ENCODE measurements at places on chromosomes 6 and 20. TPM values are rescaled to one million over a fixed set of nuclear protein-coding genes. Genes with fewer than 3 reads are reported as not detected.
A peak's percentile ranks its signal among the peaks of the same experiment; 100 is the strongest.

The LY6G5C gene
- polyA plus RNA-seq, result 3.6 TPM

The SUMO4 gene
- 0.73 TPM for polyA plus RNA-seq

The HTR1B gene
- polyA plus RNA-seq, result 0.39 TPM

The CTAGE9 gene
- not detected for polyA plus RNA-seq

The MATN4 gene
- polyA plus RNA-seq, result 0.34 TPM

DNA sequence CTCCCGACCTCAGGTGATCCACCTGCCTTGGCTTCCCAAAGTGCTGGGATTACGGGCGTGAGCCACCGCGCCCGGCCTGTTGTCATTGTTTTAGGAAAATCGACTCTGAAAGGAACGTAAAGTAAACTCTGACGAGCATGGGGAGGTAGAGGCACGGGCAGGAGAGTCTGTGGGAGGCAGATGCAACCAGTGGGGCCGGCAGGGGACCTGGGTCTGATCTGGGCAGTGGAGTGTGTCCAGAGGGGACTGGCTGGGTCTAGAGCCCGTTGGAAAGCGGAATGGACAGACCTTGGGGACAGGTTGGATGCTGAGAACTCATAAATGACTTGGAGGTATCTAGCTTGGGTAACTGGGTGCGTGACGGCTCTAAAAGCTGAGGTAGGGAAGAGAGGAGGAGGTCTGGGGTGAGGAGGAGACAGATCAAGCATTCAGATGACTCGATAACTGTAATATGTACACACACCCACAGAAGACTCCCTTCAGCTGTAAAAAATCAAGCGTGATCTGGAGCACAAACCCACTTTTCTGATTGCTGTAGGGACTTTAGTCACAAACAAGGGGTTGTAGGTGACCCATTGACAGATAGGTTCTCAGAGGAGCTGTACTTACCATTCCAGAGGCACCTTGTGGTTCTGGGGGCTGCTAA, 22.4 kb downstream of the MANBAL start:
- no peak for DNase-seq

GRCh38 chr6:44247338-44248302, 719 bp downstream of the HSP90AB1 start:
- DNase-seq, result peak; percentile 70

DNA sequence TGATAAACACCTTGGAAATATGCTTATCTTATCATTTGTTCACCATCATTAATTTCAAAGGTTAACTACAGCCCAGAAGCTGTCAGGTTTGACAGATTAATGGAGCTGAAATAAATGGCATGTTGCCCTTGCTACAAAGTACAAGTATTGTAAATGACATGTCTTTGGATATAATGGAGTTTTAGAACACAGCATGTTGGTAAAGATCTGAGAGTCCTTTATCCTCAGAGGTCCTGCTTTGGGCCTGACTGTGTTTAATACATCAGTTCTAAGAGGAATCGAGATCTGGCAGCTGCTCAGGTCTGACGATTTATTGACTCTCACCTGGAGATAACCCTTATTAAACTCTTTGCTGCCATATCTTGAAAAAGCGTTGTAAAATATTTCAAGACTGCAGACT, 222.7 kb upstream of the OPRM1 start:
- DNase-seq, result peak; percentile 15

- DNase-seq, result no peak
These were observed 79.4 kb upstream of the PROKR2 start for GRCh38 chr20:5395932-5396727.

DNA sequence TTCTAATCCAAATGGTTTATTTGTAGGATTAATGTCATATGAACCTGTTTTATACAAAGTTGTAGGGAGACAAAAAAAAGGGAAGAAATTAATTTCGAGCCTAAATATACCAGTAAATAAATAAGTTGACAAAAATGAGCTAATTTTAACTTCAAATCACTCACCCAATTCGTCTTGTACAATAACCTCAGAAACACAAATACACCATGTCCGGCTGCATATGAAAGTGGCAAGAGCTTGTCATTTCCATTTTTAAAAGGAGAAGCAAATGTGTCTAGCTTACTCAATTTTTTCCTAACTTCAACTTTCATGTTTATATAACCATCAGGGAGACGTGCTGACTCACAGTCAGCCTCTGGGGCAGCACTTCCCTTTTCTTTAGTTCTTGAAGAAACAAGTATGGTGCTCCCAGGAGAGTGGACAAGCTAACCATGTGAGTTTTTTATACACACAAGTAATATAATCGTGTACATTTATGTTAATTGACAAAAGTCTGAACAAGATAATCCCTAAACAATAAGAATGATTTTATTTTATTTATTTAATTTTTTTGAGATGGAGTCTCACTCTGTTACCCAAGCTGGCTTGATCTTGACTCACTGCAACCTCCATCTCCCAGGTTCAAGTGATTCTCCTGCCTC, 55.5 kb upstream of the SGK1 start:
- no peak for DNase-seq

- DNase-seq, result peak; percentile 88
These were observed 81.6 kb downstream of the EPB41L2 start for GRCh38 chr6:130981409-130981808.

GRCh38 chr20:48705240-48706115, 122.3 kb downstream of the PREX1 start:
- DNase-seq, result no peak

DNA sequence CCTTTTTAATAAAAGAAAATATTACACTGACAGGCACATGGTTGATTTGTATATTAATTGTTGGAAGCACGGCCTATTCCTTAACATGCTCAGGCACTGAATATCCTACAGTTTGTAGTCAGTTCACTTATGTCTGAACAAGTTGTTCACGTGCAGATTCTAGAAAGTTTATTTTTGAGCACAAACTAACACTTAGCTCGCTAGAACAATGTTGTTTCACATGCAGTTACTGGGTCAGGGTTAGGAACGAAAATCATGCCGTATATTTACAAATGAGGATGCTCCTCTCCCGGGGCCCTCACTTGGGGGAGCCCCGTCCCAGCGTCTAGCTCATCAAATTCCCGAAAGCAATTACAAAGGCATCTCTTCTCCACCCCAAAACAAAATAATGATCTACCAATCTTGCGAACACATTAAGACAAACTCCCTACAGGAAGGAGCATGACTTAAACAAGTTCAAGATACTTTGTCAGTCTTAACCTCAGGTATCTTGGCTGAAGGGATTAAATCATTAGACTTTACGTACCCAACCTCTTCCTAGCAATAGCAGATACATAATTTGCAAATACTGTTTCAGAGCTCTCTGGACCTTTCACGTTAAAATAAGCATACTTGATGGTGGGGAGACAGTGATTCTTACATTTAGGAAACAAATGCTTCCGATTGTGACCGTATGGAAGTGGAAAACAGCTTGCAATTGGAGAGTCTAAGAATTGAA, 1.5 kb downstream of the MAP7 start:
- DNase-seq, result no peak

DNA sequence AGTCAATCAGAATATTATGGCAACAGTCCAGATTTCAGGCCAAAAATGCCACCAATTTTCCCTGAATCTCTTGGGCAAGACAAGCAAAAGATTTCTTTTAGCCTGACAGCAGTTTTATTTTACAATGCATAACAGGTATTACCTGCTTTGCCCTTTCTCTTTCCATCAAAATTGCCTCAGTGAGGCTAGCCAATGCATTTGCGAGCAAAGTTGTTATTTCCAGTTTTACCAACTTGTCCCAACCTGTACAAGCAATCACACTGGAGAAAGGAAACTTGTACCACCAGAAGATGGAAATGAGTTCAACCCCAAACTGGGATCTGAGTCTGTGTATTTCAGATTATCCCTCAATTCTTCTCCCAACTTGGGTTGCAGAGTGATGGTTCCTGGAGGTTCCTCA, 279.9 kb upstream of the CDYL start:
- DNase-seq, result no peak

GRCh38 chr20:40945754-40946450, 82.7 kb upstream of the TOP1 start:
- peak; percentile 80 for DNase-seq

DNA sequence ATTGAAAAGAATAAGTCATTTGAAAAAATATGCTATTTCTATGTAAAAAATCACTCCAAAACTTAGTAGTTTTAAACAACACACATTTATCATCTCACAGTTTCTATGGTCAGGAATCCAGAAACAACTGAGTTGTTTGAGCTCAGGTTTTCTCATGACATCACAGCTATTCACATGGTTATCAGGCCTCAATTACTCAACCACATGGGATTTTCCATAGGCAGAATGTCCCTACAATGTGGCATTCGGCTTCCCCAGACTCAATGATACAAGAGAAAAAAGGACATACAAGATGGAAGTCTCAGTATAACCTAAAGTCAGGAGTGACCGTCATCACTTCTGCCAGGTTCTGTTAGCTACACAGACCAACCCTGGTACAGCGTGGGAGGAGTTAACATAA, 3.4 kb upstream of the SLC35D3 start:
- DNase-seq, result no peak

DNA sequence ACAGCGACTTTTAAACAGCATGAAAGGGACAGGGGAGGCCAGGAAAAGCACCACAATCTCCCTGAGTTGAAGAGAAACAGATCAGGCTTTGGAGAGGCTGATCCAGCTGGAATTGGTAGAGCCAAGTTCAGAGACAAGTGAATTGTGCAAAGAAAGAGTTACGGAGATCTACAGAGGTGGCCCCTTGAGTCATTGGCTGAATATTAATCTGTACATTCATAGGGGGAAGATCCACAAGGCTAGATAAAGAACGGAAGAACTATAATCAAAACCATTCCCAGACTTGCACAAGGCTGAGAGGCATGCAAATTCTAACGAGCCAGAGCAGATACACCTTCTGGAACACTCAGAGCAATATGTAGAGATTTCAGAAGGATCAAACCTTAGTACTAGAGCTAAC, 14.2 kb upstream of the FOXQ1 start:
- no peak for DNase-seq

DNA sequence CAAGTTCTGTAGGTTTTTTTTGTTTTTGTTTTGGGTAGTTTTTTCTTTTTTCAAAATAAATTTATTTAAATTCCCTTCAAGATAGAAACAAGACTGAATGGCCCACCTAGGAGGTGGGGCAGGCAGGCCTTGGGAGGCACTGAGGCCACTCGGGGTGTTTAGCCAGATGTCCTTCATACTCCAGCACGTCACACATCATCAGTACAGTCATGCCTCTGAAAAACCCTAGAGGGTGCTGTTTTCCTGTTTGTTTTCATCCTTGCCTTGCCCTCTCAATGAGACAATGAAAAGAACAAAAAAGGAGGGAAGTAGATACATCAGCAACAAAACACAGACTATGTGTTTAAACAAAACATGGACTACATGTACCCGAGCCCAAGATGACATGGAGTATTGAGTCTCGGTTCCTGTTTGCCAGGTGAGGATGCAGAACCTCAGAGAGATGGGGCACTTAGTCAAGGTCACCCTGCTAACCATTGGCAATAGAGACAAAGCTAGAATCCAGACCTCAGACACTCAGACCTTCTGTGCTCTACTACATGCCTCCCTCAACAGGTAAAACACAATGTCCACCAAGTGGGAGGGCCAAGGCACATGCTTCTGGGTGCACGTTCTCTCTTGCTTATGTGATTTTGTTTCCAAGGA, 26.8 kb upstream of the CLIC5 start:
- no peak for DNase-seq

GRCh38 chr20:12068121-12068520, 150.4 kb downstream of the BTBD3 start:
- no peak for DNase-seq

- DNase-seq, result no peak
These were observed 670.9 kb downstream of the QKI start for GRCh38 chr6:164085091-164086075.

- DNase-seq, result peak; percentile 42
These were observed 1.8 kb downstream of the EPHA7 start for GRCh38 chr6:93417421-93418013.

- DNase-seq, result no peak
These were observed 20.9 kb upstream of the DYNLRB1 start for GRCh38 chr20:34495307-34495706.

DNA sequence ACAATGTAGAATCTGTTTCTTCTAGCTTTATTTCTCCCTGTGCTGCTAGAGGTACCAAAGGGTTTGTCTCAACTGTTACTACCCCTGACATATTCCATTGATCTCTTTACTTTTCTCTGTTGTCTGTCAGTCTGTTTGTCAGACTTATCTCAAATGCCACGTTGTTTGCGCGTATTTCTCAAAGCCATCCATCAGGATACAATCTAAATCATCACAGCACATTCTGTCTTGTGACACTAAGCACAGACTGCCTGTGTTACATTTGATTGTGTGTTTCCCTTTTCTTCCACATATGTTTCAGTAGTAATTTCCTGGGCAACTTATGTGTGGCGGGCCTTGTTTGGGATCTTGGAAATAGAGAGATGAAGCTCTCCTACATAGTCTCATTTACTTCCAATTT, 30.2 kb upstream of the SERINC3 start:
- no peak for DNase-seq

GRCh38 chr6:139920776-139921100, 546.3 kb upstream of the CITED2 start:
- DNase-seq, result no peak

DNA sequence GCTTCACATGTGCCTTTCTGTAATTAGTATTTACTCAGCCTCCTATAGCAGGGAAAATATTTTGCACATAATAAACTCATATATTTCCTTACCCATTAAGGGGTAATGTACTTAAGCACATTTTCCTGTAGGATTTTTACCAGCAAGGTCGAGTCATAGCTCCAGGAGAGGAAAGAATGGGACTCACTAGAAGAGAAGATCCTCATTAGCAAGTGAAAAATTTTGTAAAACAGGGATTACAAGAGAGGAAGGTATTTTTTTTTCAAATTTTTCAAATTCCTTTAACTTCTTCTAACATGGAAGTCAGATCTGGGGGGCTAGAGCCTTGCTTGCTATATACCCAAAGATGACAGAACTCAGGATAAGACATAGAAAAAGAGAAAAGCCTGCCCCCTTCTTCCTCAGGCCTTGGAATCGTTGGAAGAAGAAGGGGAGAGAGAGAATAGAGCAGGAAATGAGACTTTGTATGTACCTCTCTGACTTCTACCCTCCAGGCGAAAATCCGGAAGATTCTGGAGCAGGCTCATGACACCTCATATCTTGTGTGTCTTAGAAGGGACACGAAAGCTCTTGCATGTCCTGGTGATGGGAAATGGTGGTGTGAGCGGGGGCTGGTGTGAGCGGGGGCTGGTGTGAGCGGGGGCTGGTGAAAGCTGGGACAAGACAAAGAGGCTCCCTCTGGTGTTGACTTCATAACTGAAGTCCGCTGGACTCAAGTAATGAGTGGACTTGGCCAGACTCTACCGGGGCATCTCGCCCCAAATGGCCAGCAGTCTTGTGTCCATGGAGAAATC, 256.9 kb upstream of the PLCB4 start:
- no peak for DNase-seq

Measured in renal pelvis (tissue), 12 donors.